C1 segment of cervical spinal cord (tissue), 14 donors: ENCODE measurements at places on chromosomes 2 and 18.

DNA sequence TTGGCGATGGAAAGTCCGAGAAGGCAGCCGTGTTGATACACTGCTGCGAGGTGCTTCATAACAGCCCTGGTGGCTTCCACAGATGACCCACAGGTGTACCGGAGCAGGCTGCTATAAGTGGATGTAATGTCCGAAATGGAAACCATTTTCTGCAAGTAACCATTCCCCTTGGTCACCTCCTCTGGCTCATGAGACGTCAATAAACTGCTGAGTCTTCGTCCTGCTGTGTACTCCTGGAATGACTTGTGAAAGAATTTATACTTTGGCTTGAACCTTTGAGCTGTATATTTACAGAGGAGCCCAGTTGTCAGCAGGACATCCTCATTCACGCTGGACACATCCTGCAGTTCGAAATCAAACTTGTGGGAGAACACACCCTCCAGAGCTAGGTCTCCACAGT is 14.4 kb downstream of the NLRC4 start:
- no peak for DNase-seq

DNA sequence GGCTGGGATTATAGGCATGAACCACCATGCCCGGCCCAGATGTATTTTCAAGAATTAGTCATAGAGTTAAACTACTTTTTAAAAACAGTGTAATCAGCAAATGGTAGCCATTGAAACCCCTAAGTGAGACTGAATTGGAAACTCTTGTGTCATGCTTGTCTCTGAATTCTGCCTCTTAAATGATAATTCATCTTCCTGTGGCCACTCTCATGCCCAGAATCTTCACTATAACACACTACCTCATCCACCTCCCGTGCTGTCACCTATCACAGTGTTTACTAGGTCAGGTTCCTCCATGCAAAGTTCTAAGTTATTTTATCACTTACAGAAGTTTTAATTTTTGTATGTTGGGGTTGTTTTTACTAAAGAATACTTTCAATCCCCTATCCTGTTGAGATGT is 197.5 kb downstream of the PHLPP1 start:
- no peak for DNase-seq

- DNase-seq, result no peak
Measured at GRCh38 chr18:11859903-11860407, 8.7 kb downstream of the CHMP1B start.

DNA sequence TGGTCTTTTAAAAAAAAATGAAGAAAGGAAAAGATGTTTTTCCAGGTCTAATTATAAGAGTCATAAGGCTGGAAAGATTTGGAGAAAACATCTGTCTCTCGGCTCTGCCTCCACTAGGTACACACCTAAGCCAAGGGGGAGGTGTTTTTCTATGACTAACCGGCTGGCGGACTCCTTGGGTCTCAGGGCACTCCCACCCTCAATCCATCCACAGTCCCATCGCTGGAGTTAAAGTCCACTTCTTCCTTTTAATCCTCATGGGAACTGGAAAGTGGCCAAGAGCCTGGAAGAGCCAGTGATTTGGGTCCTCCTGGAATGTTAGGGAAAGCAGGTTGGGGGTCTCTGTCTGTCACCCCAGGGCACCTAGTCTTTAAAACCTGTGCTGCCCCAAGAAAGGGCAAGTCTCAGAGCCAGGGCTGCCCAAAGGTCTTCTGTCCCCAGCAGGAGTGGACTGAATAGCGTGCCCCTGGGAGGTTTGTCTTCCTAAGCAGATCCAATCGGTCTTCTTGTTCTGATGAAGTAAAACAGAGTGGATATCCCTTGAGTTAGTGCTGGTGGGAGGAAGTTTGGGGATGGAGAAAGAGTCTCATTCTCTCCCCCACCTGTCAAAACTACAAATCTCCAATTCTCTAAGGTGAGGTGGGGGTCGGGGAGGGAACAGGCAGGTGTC is 66.4 kb downstream of the MCFD2 start:
- no peak for DNase-seq

- DNase-seq, result no peak
Measured at GRCh38 chr18:52950155-52950554, 610.2 kb downstream of the DCC start.

- DNase-seq, result peak; percentile 59
Measured at GRCh38 chr18:78659748-78660147, 319.9 kb upstream of the SALL3 start.

DNA sequence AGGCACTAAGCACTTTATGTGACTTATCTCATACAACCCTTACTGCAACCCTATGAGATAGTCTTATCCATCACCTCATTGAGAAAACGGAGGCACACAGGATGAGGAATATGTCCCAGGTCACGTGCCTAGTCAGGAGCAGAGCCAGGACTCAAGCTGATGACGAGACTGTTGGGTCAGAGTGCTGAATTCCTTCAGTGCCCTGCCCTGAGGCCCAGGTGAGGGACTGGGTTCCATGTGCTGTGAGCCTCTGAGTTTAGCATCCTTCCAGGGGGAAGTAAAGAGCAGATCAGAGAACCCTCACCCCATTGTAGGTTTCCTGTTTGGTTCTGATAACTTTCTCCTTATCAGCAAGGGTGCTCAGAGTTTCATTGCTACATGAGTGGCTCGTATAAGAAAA is 11.7 kb upstream of the EDAR start:
- no peak for DNase-seq

- no peak for DNase-seq
Measured at GRCh38 chr18:79518683-79519128, 123.0 kb downstream of the NFATC1 start.

- no peak for DNase-seq
Measured at GRCh38 chr2:19256121-19256601, 102.3 kb downstream of the OSR1 start.

GRCh38 chr2:18473241-18474181 is 86.9 kb downstream of the RDH14 start:
- no peak for DNase-seq

GRCh38 chr18:64175432-64175831 is 26.5 kb upstream of the LINC00305 start:
- no peak for DNase-seq

- DNase-seq, result no peak
Measured at GRCh38 chr18:41165625-41166024, 789.4 kb upstream of the PIK3C3 start.

GRCh38 chr2:10654069-10654468 is 35.7 kb downstream of the NOL10 start:
- DNase-seq, result no peak

- peak; percentile 61 for DNase-seq
Measured at GRCh38 chr2:26245231-26245732, 543 bp downstream of the HADHB start.

GRCh38 chr2:227401550-227401949 is 13.8 kb upstream of the SCYGR1 start:
- no peak for DNase-seq

- DNase-seq, result no peak
Measured at GRCh38 chr18:34128436-34128835, 96.3 kb downstream of the NOL4 start.

DNA sequence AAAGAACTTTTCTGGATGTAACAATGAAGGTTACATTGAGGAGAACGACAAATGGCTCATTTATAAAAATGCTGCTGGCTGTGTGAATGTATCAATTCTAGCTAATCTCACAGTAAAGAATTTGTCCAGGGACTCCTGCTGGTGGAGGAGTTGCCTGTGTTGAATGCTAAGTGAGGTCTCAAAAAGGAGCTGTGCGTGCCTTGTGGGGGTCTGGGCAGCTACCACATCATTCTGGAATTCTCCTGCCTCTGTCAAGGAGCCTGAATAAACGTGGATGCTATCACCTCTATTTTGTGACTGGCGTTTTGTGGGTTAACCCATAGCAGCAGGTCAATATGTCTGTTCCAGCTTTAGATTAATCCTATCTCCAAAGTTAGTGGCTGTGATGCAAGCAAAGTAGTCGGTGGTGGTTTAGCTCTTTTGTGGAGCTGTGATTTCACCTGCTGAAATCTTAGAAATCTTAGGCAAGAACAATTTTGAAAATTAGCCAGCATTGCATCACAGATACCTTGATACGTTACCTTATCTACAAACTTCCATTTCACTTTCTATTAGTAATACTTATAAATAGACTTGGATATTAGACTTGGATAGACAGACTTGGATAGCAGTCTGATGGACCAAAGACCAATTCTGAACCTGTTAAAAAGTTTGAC is 96.8 kb downstream of the MTCL1 start:
- no peak for DNase-seq
